ENCODE measurements at places on chromosomes 2 and 18. TPM values are rescaled to one million over a fixed set of nuclear protein-coding genes. Genes with fewer than 3 reads are reported as not detected.

The TMEM163 gene
- polyA plus RNA-seq, result 1.5 TPM

The VIL1 gene
- polyA plus RNA-seq, result not detected

The TXNDC2 gene
- not detected for polyA plus RNA-seq

The GALNT5 gene
- not detected for polyA plus RNA-seq

The NPHP1 gene
- 2.6 TPM for polyA plus RNA-seq

The GCG gene
- 258 TPM for polyA plus RNA-seq

The NT5C1B gene
- polyA plus RNA-seq, result not detected

The KIAA2012 gene
- polyA plus RNA-seq, result not detected

The XIRP2 gene
- 0.38 TPM for polyA plus RNA-seq

The CUL3 gene
- 40.2 TPM for polyA plus RNA-seq

The SIX3 gene
- polyA plus RNA-seq, result not detected

The GREB1L gene
- polyA plus RNA-seq, result 0.21 TPM

The NT5DC4 gene
- 0.03 TPM for polyA plus RNA-seq

The CRYGC gene
- polyA plus RNA-seq, result not detected

The DSC3 gene
- 1.0 TPM for polyA plus RNA-seq

The ACVR1 gene
- 7.7 TPM for polyA plus RNA-seq

Measured in adipose tissue (tissue), 3 donors.